ENCODE measurements at places on chromosomes 2 and 18.

DNA sequence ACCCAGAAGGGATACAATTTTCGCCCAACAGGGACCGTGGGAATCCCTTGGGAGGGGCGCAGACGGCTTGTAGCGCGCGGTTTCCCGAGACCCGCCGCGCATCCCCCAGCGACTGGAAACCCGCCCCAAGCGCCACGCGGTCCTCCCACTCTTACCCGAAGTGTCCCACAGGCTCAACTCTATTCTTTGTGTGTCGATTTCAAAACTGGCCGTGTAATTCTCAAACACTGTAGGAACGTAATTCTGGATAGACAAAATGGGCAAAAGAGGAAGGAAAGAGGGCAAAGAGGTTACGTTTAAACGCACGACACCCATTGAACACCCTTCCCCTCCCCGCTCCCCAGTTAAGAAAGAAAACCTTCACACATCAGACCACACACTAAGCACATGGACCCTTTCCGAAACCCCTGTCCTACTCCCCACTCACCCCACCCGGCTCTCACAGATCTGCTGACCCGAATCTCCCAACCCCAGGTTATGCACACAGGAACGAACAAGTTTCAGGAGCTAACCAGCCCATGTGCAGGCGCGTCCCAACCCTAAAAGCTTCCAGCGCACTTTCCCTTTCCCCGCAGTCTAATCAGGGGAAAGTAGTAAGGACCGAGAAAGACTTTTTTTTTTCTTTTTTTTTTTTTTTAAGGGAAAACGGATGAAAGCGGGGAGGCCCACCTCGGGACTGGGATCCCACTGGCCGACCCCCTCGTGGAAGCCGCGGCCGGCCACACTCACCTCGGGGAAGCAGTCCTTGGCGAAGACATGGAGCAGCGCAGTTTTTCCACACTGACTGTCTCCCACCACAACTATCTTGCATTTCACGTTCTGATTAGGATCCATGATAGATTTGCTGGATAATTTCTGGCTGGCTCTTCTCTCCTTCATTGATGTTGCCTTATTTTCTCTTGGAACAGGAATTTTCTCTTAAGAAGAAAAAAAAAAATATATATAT is 655 bp downstream of the RND3 start:
- DNase-seq: no peak

GRCh38 chr18:79524181-79525078 is 128.7 kb downstream of the NFATC1 start:
- DNase-seq: no peak

GRCh38 chr2:224202281-224202865 is 163.3 kb upstream of the SERPINE2 start:
- DNase-seq: no peak

DNA sequence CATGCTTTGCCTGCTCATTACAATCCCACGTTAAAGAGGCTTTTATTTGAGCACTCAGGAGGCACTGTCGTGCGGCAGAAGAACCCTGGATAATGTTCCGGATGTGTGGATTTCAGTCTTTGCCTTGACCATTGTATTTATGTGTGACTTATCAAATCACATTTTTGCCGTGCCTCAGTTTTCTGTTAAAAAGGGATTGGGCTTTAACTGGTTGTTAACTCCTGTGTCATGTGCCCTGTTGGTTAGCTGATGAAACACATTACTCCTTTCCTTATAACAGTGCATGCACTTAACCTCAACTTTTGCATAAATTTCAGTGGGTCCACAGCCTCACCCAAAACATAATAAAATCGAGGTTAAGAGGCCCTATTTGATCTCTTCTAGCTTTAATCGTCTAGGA is 52.7 kb downstream of the NAB1 start:
- no peak for DNase-seq

Measured in anterior cingulate cortex (tissue), 58 donors.